ENCODE measurements at places on chromosomes 6 and 20.
A peak's percentile ranks its signal among the peaks of the same experiment; 100 is the strongest.

GRCh38 chr20:32252189-32252588, 25.3 kb upstream of the KIF3B start:
- DNase-seq: no peak

- DNase-seq: no peak
Measured at GRCh38 chr6:48610846-48611245, 499.8 kb upstream of the PTCHD4 start.

- no peak for DNase-seq
Measured at GRCh38 chr20:16292226-16292880, 280.9 kb downstream of the KIF16B start.

- DNase-seq: peak; percentile 42
Measured at GRCh38 chr6:146905181-146905704, 299.0 kb upstream of the STXBP5 start.

- DNase-seq: no peak
Measured at GRCh38 chr6:358432-358831, 33.1 kb upstream of the IRF4 start.

All from T1000 (cell line).